ENCODE measurements at places on chromosomes 7 and 10.

- DNase-seq: no peak
Measured at GRCh38 chr10:112126901-112127300, 56.7 kb downstream of the GPAM start.

DNA sequence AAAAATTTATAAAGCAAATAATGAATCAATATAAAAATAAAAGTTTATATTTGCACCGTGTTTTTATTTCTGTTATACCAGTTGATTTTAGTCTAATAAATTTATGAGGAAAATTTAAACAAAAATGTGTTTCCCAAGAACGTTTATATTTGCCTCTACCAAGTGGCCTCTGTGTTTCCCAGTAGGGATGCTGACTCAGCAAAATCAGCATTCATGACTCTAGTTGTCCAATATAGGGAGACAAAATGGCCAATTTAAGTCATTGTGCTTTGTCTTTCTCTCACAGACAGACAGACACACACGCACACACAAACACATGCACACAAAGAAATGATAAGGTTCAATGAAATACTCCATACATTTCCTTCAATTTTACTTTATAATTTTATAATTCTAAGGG, 942.5 kb upstream of the ZWINT start:
- no peak for DNase-seq

DNA sequence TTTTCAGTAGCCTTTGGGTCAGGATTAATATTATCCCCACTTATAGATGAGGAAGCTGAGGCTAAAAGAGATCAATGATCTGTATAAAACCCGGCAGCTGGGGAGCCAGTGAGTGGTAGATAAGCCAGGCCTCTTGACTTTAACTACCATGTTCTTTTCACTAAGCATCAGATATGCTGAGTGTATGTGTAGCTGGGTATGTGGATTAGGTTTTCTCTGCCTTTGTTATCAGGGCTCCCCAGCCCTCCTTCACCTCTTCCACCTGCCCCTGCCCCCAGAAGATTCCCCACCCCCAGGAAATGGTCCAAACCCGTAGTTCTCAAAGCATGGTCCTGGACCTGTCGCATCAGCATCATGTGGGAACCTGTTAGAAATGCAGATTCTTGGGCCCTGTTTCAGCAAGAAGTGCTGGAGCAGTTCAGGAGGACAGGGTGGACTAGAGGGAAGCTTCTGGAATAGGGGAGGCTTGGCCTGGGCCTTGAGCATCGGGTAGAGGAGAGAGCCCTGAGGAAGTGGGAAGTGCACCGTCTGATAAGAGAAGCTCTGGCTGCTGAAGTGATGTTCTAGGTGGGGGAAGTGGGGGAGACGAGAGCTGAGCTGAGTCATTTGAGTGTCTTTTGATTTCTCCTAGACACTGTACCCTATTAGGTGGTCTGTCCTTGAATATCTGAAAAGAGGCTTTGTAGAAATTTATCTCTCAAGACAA, 101.3 kb downstream of the HIF1AN start:
- DNase-seq: peak; percentile 76

- no peak for DNase-seq
Measured at GRCh38 chr10:15313047-15313446, 58.0 kb downstream of the FAM171A1 start.

DNA sequence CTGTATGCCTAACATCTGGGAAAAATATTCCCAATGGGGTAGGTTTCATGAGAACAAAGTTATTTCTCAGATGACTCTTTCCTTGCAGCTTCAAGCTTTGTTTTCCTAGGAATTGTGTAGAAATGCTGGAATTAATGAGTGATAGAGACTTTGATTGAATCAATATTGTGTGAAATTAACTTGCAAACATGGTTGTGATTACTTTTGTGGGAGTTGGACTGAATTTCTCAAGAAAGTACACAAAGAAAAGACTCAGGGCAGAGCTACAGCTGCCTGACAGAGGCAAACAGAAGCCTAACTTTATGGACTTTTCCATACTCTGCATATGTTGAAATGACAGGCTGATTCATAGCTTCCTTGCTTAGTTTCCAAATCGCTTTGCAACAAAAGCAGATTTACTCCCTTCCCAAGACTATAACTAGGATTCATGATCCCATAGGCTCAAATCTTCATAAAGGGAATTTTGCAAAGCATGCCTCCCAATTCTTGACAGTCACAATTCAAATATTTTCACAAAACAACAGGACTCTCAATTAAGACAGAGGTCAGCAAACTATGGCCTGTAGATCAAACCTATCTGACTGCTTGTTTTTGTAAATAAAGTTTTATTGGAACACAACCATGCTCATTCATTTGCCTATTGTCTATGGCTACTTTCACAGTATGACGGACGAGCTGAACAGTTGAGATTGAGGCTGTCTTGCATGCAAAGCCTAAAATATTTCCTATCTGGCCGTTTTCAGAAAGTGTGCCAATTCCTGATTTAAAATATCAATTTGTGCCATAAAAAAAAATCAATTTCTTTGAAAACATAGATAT, 27.6 kb downstream of the NRP1 start:
- DNase-seq: no peak

- DNase-seq: no peak
Measured at GRCh38 chr10:44424298-44424697, 39.4 kb upstream of the CXCL12 start.

- DNase-seq: no peak
Measured at GRCh38 chr10:9239298-9239697, 1184.8 kb downstream of the GATA3 start.

DNA sequence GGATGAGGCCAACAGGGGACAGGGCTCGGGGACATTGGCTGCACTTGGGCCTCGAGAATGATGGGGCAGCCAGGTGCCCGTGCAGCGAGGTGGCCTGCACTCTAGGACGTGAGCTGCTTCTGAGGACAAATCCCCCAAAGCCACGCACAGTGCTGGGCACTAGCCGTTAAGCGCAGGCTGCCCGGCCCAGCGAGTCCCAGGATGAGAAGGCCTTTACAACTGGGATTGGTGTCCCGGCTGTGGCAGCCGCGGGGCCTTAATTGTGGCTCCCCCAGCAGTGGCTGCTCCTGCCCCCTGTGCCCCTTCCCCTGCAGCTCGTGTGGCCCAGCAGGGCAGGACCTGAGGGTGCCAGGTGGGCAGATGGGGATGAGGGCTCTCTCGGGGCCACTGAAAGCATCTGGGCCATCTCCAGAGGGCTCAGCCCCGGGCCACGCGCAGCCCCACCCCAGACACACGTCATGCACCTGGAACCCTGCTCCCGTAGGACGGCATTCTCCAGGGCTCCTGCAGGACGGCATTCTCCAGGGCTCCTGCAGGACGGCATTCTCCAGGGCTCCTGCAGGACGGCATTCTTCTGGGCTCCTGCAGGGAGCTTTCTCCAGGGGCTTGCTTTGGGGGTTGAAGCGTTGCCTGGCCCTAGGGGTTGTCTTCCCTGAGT, 6.6 kb downstream of the PWWP2B start:
- DNase-seq: no peak

DNA sequence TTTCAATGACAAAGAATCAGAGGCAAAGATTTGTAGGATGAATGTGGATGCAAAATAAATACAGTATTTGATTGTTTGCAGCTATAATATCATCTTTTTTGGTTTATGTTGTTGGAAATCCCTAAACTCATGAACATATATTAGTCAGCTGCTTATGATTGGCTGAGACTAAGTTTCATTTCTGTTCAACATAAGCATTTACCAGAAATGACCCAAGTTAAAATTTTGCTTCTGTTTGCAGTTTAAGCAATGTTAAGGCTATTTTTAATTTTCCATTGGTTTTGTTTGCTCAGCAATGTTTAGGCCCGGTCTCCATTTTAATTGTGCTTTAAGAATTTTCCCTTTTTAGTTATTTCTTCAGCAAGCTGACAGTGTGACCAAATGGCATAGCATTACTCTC, 22.0 kb downstream of the GIMAP6 start:
- DNase-seq: no peak

DNA sequence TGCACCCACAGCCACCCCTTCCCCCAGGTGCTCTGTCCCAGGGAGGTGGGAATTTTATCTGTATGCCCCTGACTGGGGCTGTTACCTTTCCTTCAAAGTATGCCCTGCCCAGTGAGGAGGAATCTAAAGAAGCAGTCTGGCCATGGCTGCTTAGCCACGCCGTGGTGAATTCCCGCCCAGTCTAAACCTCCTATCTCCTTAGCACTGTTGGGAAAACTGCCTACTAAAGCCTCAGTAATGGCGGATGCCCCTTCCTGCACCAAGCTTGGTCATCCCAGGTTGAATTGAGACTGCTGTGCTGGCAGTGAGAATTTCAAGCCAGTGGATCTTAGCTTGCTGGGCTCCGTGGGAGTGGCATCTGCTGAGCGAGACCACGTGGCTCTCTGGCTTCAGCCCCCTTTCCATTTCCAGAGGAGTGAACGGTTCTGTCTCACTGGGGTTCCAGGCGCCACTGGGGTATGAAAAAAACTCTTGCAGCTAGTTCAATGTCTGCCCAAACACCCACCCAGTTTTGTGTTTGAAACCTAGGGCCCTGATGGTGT, 87.2 kb downstream of the ABCC2 start:
- no peak for DNase-seq

DNA sequence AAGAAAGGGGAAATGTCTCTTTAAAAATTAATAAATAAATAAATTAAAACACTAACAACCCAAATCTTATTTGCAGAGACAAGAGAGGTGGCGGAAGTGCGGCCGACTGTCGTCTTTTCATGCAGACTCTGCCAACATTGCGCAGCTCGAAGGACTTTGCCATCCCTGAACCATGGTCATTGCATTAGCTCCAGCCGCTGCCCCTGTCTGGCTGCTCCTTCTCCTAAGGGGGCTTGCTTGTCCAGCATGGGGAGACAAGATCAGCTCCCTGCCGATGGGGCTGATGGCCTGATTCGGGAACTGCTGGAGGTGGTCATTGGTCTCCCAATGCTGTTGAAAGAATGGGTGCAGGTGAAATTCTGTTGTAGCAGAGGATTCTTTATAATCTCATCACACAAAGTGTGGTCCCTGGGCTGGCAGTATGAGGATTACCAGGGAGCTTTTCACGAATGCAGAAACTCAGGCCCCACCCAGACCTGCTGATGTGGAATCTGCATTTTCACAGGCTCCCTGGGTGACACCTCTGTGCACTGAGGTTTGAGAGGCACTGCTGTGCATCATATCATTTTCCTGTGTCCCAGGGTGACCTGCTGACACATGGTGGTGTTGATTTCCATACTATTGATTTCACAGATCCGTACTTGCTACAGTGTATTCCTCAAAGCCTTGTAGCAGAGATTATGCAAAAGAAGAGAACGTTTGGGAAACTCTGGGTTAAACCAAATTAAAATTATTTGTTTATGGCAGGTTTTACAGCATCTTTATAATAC, 172.4 kb upstream of the ZMIZ1 start:
- DNase-seq: no peak

GRCh38 chr7:33821970-33822369, 83.4 kb upstream of the BMPER start:
- DNase-seq: no peak

GRCh38 chr10:12237265-12238220, 41.6 kb downstream of the CDC123 start:
- DNase-seq: no peak

DNA sequence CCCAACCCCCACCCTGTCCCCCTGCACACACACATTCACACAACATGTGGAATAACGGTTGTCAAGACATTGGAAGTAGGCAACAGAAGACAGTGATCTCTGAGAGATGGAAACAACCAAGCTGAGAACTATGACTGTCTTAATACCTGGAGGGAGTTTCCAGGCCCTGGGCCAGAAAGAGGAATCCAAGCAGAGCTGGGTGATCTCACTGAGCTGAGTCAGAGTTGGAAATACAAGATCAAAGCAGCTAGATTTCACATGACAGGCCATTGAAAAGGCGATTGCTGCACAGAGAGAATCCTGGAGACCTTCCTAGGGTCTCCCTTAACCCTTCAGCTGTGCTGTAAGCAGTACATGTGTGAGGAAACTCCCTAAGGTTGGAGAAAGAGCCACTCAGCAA, 165.8 kb upstream of the PRSS1 start:
- DNase-seq: no peak

GRCh38 chr10:18620856-18621255, 30.5 kb downstream of the NSUN6 start:
- no peak for DNase-seq

DNA sequence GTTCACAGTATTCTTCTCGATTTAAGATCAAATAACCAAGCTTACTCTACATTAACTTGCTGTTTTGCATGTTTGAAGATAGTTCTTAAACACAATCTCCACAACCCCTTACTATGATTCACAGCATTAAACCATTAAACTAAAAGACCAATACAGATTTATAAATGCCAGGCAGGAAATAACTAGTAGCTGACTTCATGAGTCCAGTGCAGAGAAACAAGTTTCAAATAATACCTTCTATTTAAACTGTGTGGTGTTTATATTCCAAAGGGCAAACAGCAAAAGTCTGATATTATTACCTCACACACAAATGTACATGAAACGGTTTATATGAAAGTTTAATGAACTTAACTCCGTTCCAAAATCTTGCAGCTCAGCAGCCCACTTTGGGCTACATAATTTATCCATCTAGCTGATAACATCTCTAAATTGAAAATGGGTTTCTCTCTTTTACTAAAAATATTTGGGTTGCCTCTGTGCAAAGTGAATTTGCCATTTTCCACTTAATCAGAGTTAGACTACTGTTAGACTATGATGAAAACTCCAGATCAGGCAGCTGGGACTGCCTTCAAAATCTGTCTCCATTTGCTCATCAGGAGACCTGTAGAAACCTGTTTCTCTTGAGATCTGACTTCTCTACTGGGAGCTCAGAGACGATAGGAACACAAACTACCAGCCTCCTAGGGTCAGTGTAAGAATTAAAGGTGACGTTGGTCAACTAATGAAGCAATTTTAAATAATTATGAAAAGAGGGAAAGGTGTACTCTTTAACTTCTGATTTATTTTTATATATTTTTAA, 287.3 kb downstream of the FZD1 start:
- DNase-seq: no peak

- DNase-seq: peak; percentile 63
Measured at GRCh38 chr10:15725603-15726002, 5.9 kb upstream of the ITGA8 start.

GRCh38 chr10:17075533-17076359, 53.9 kb downstream of the CUBN start:
- DNase-seq: no peak

DNA sequence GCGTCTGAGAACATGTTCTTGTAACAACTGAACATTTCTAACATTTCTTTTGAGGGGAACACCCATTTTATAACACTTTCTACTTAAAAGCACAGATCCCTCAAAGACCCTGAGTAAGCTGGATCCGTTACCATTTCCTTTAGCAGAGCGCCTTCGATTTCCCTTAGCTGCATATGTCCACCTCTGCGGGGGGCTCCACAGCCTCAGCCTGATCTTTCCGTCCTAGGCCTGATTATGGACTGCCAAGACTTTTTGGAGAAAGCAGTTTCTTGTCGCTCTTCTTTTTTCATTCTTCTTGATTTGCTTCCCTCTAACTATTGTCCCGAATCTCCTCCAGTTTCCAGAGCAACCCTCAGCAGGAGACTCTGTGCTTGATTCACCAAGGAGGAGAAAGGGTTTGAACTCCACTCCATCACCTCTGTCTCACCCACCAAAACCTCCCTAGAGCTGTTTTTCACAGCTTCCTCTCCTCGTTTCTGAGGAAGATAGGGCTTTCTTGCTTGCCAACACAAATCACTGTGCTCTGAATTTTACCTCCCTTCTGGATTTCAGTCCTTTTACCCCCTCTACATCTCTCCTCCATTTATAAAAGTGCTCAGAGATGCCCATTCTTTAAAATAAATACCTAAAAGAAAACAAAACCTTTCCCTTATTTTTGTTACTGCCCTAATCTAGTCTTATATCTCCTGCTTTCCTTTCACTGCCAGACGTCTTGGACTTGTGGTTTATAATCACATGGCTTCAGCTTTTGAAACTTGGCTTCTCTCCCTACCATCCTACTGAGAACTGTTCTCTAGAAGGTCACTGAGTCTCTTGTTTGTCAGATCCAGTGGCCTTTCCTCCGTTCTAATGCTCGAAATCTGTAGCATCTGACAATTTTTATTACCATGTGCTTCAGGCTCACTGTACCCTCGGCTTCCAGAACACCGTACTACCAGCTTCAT, 30.5 kb upstream of the ZRANB1 start:
- DNase-seq: peak; percentile 83
